ENCODE measurements at places on chromosomes 11 and 22. TPM values are rescaled to one million over a fixed set of nuclear protein-coding genes. Genes with fewer than 3 reads are reported as not detected.

- no peak for ATAC-seq
Observed at GRCh38 chr11:85718126-85718943, 32.3 kb upstream of the CCDC89 start.

GRCh38 chr11:123671534-123671933 is 17.1 kb upstream of the SCN3B start:
- ATAC-seq, result no peak

- no peak for ATAC-seq
Observed at GRCh38 chr11:114738954-114739353, 60.6 kb downstream of the NXPE2 start.

- no peak for ATAC-seq
Observed at GRCh38 chr11:111605681-111606080, 3.4 kb downstream of the SIK2 start.

DNA sequence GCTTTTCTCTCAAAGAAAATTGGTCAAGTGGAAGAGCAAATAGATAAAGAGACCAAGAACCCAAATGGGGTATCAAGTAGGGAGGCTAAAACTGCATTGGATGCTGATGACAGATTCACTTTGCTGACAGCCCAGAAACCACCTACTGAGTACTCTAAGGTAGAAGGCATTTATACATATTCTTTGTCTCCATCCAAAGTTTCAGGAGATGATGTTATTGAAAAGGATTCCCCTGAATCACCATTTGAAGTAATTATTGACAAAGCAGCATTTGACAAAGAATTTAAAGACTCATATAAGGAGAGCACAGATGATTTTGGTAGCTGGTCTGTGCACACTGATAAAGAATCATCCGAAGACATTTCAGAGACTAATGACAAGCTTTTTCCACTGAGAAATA is 37.7 kb downstream of the RTN3 start:
- ATAC-seq, result no peak

RGL4 gene
- 4.1 TPM for total RNA-seq

DCHS1 gene
- 0.26 TPM for total RNA-seq

LUZP2 gene
- total RNA-seq, result not detected

DNA sequence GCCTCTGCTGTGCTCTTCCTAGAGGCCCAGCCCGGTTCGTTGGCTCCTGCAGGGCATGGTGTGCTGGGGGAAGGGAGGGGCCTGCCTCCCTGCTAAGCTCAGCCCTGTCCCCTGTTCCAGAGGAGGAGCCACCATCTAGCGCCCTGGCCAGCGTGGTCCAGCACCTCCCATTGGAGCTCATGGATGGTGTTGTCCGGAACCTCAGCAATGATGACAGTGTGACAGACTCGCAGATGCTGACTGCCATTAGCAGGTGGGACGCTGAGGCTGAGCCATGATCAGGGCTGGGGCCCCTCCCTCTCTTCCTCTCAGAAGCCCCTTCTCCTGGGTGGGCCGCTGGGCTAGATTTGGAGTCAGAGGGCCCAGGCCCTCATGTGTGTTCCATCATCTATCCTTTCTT is 9.1 kb downstream of the USP35 start:
- no peak for ATAC-seq

PHLDA2 gene
- 9.1 TPM for total RNA-seq

ST14 gene
- 0.09 TPM for total RNA-seq

- no peak for ATAC-seq
Observed at GRCh38 chr11:67421430-67422031, 6.1 kb downstream of the CARNS1 start.

DNA sequence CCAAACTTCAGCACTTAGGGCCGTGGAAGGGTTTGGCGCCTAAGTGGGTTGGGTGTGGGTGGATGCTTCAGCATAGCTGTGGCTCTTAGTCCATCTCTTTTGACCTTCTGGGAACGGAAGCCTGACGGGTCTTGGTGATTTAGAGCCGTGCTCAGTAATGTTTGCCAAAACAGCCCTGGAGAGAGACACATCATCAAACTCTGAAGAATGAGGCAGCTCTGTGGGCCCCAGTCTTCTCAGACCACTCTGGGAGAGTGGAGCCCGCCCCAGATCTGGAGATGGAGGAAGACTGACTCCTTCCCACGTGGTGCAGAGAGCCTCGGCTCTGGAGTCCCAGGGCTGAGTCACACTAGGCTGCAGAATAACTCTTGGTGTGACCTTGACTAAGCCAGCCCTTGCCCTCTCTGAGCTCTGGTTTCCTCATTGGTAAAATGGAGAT is 168.9 kb downstream of the C11orf91 start:
- ATAC-seq, result no peak

GRCh38 chr11:102139081-102139498 is 28.8 kb downstream of the YAP1 start:
- ATAC-seq, result no peak

GRCh38 chr11:47001781-47002181 is 65.2 kb downstream of the CSTPP1 start:
- ATAC-seq, result no peak

GRCh38 chr11:101133190-101133589 is 3.6 kb upstream of the PGR start:
- no peak for ATAC-seq

DNA sequence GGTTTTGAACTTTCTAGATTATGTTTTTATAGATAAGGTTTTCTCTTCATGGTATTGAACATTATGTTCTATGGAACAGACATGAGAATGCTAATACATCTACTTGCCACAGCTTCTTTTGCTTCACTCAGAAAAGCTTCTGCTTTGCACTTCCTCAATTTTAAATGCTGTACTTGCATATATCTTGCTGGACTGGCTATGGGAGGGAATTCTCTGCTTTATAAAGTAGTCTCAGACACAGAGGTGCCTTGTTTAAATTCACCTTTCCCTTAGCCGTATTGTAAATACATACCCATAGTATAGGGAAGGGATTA is 173.9 kb downstream of the DDX10 start:
- ATAC-seq, result no peak

- peak; percentile 26 for ATAC-seq
Observed at GRCh38 chr11:96055706-96056387, 131.9 kb upstream of the MTMR2 start.

- ATAC-seq, result no peak
Observed at GRCh38 chr11:89235976-89236375, 58.3 kb downstream of the TYR start.

GLB1L3 gene
- 10.9 TPM for total RNA-seq

PATE4 gene
- not detected for total RNA-seq

NXPE2 gene
- not detected for total RNA-seq

DNA sequence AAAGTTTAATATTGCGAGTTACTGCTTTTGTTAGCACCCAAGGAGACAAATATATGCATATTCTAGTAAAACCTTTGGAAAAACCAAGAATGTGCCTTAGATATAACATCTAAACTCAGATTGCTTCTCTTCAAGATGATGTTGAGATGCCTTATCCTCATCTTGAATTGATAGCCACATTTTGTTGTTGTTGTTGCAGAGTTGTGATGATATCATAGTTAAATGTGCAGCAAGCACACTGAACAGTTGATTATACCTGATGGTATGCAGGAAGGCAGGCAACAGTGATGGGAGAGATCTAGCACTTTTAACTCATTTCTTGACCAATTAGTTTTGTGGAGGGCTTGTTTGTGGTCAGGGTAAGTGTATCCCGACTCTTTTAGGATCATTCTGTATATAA is 48.0 kb downstream of the KDM2A start:
- ATAC-seq, result no peak

GRCh38 chr11:125315079-125315740 is 150.7 kb downstream of the PKNOX2 start:
- ATAC-seq, result no peak

DNA sequence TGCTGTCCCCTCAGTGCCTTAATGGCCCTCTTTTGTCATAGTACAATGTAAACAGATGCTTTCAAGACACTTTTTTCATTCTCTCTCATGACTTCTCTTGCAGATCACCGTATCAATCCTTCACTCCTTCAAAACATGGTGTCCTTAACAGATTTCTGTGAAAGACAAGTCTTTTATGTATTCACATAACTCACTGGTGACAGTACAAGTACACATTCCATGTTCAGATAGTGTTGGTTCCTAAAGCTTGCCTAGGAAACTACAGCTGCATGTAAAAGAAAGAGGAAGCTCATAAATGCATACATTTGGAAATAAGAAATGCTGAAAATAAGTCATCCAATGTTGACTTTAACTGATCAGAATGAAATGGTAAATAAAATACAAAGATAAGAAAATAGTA is 5.0 kb upstream of the OR52E6 start:
- no peak for ATAC-seq

PLAAT4 gene
- total RNA-seq, result 20.7 TPM

SCGB2A2 gene
- not detected for total RNA-seq

DNA sequence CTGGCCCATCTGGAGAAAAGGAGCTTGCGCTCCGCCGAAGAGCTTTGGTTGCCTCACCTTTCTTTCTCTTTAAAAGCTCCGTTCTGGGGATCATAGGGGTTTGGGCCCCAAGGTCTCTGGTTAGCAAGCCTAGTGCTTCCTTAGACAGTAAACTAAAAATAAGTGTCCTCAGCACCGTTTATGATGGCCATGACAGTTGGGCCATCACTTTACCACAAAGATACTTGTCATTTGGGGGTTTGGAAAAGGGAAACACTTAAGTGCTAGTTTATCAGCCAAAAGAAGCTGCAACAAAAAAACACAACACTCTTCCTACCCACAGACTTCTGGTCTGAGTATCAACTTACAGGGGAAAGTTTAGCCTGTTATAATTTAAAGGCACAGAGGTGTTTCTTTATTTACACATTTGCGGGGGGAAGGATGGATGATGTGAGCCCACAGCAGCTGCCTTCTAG is 88.4 kb upstream of the CD44 start:
- no peak for ATAC-seq

DNA sequence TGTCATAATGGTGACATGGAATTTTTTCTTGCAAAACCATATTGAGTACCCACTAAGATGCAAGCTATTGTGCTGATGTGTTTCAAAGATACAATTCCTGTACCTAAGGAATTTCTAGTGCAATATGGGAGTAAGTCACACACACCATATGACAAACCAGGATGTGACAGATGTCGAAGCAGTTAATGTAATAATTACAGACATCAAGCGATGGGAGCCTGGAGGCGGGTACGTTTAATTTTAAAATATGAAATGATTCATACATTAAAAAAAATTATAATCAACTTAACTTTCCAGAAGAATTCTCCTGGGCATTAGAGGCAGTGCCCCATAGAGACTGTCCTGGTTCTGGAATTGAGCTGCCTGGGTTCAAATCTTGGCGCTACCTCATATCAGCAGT is 6.0 kb downstream of the SYCE3 start:
- no peak for ATAC-seq

DNA sequence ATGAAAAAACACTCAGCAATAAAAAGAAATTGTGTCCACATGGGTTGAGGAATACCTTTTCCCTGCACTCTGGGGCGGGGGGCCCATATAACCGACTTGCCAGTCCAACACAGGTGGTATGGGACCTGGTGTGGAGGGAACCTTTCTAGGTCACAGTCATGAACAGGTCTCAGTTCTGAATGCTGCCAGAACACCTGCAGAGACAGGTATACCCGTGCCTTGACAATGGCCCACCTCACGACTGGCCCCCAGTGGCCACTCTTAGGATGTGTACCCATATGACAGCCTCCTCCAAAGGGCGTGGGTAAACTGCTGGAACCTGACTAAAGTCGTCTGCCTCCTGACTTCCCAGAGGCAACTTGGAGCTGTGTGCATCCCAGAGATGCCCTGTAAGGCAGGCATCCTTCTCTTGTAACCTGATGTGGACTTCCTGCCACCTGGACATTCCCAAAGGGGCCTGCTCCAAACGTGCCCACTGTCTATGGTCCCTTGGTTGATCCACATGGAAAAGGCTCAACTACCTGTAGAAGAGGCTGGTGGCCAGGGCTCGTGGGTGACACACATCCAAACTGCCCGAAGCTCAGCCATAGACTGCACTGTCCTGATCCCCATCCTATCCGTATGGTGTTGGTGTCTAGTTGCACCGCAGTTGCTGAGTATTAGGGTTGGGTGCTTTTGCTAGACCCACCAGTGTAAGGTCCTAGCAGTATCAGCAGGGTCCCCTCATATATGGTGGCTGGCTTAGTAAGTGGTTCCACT is 859.3 kb downstream of the BRD1 start:
- no peak for ATAC-seq

DNA sequence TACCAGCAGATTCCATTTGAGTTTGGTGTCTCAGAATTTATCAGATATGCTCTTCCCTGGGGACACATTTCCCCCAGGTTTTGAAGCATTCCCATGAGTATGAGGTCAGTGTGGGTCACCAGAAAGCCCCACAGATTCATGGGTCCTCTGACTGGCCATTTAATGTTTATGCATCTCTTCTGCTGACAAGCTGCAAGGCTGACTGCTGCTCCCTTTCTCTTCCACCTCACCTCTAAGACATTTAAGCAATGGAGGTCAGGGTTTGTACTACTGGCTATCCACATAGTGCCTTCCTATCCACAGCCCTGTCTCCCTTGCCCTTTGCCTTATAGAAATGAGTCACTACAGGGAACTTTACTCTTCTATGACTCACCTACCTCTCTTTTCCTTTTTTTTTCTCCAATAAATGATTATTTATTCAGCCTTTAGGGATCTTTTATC is 106.0 kb upstream of the TIMP3 start:
- no peak for ATAC-seq

DNA sequence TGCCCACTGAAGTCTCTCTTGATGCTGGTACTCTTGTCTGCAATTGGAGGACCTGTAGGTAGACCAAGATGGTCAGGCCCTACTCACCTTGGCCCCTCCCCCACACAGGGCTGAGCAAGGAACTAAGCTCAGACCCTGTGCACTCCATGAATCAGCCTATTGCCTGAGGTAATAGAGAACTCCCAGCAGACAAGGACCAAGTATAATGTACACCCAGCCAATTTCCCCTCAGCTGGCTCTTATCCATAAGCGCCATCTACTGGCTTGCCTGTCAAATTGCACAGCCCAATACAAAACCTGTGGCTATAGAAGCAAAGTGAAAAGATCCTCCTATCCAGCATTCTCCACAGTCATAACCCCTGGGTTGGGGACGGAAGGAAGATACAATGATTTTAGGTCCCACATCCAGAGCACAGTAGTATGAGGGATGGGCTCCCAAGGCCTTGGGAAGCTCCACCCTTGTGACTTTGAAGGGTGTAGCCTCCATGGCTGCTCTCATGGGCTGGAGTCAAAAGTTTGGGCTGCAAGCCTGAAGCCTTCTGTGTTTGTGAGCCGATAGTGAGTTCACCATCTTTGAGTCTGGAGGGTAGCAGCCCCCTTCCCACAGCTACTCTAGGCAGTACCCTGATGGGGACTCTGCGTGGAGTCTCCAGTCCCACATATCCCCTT is 56.0 kb downstream of the GLYATL2 start:
- ATAC-seq, result peak; percentile 76

GRCh38 chr22:45225732-45226502 is 14.8 kb downstream of the KIAA0930 start:
- ATAC-seq, result no peak

MS4A14 gene
- total RNA-seq, result not detected

PATZ1 gene
- total RNA-seq, result 16.9 TPM

SPON1 gene
- total RNA-seq, result 0.06 TPM

GRCh38 chr11:1160231-1161101 is 2.7 kb downstream of the MUC5AC start:
- no peak for ATAC-seq

IGSF9B gene
- total RNA-seq, result 25.4 TPM

SLC25A18 gene
- not detected for total RNA-seq

- ATAC-seq, result no peak
Observed at GRCh38 chr11:73190557-73190885, 27.6 kb upstream of the P2RY2 start.

Measured in activated T-helper 17 cell treated with anti-CD3 and anti-CD28 coated beads, Interleukin-2, amount 50 U/mL, for 72 hours (primary cell).